Head of caudate nucleus (tissue), 42 donors: ENCODE measurements at places on chromosomes 7 and 10.

DNA sequence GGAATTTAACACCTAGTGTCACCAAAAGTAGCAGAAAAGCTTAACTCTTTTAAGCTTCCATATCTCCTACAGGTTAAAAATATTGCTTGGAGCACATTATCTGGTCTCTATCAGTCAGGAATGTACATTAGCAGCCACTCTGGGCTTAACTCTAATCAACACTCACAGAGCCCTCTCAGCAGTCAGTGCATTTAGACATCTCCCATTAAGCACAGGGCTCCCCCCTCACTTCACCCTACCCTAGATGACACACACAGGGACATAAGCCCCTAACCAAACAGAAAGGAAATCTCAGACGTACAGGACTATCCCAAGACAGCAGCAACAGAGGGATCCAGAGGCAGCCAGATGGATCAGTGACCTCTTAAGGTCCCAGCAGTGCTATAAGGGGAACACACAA lies 26.4 kb downstream of the FBXW4 start:
- DNase-seq, result no peak

GRCh38 chr7:151851145-151851751 lies 25.7 kb downstream of the PRKAG2 start:
- peak; percentile 28 for DNase-seq

DNA sequence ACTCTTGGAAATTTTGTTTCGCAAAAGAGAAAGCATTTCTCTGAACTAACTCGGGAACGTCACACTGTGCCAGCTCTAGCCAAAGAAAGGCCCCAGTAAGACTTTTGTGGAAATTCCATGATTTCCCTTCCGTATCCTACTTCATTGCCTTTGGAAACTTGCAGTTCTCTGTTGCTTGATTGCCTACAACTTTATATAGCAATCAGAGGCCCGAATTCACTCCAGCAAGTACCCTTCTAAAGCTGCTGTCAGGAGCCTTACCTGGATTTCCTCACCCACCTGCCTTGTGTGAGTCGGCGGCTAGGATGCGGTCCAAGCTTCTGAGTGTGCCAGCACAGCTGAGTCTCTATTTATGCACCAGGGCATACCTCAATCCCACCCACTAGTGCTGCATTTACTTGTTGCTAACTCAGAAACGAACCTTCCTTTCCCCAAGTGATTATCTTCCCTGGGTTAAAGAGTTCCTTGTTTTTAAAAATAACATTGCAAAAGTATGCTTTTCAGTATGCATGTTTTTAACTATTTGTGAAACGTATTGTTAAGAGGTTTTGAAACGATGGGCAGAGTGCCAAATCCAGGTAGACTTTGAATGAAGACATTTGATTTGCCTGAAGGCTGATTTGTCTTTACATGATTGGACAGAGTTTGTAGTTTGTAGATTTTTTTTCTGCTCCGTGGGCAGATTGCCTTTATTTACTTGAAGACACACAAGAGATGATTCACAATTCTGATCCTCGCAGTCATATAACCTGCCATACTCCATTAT lies at the start of gene AGR2:
AGR2 (minus strand) TSS at position 326 of the 766 bp plus-strand sequence. CDS start 3,203 bp downstream, outside the sequence.
- no peak for DNase-seq

GRCh38 chr10:7243873-7244272 lies 167.0 kb downstream of the SFMBT2 start:
- no peak for DNase-seq

DNA sequence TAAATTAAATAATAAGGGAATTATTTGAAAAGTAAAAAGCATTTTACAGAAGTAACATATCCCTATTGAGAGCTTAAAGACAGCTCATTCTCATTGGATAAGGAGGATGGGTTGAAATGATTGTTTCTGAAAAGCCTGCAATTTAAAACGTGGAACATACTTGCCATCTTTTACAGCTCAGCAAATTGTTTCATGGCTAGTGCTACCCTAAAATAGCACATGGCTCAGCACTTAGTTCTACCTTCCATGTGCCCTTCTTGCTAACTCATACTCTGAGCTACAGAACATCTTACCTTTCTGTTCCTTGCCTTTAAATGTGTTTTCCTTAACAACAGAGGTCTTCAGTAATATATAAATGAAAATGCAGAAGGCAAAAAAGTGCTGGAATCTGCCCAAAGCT lies 8.6 kb downstream of the SEMA3C start:
- DNase-seq, result no peak

GRCh38 chr10:44417761-44418160 lies 32.9 kb upstream of the CXCL12 start:
- no peak for DNase-seq

DNA sequence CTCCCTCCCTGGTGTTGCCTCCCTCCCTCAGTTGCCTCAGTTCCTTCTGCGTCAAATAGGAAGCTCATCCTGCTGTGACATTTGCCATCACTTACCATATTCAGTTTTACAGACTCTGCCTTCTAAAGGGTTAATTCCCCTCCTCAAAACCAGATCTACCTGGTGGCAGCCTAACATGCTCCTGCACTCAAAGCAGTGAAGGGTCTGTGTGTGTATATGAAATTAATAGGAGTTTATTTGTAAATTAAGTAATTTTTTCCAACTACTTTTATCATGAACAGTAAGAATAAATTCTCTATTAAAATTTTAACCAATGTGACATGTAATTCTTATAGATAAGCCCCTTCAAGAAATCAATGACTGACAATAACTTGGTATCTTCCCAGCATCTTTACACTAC lies 158.6 kb upstream of the INSYN2A start:
- DNase-seq, result no peak

GRCh38 chr10:33402220-33403073 lies 68.0 kb upstream of the NRP1 start:
- peak; percentile 49 for DNase-seq

GRCh38 chr7:39560408-39560807 lies 5.8 kb upstream of the YAE1 start:
- DNase-seq, result no peak

GRCh38 chr10:75616076-75616475 lies 184.7 kb downstream of the LRMDA start:
- no peak for DNase-seq

DNA sequence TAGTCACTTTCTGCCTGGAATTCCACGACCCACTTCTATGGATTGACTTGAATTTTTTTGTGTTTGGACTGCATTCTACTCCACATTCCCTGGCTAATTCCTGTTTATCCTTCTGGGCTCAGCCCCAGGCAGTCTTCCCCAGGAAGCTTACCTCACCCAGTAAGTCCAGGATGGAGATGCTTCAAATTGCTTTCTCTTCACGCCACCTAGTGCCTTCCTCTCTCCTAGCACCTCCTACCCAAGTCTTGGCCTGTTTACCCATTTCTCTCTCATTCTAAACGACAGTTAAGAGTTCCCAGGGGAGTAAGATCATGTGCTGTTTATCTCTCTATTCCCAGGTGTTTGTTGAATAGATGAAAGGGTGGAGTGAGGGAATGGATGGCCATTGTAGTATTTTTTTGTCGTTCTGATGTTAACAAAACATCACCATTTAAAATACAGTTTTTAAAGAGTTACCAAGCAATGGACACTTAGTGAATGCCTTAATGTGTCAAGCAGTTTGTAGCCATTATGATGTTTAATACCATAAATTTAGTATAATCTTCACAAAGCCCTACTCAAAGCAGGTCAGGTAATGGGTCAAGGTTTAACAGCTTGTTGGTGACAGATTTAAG lies 45.5 kb upstream of the TARP start:
- DNase-seq, result peak; percentile 27

- DNase-seq, result no peak
These were observed 140.1 kb upstream of the ZNF92 start for GRCh38 chr7:65233409-65234034.

DNA sequence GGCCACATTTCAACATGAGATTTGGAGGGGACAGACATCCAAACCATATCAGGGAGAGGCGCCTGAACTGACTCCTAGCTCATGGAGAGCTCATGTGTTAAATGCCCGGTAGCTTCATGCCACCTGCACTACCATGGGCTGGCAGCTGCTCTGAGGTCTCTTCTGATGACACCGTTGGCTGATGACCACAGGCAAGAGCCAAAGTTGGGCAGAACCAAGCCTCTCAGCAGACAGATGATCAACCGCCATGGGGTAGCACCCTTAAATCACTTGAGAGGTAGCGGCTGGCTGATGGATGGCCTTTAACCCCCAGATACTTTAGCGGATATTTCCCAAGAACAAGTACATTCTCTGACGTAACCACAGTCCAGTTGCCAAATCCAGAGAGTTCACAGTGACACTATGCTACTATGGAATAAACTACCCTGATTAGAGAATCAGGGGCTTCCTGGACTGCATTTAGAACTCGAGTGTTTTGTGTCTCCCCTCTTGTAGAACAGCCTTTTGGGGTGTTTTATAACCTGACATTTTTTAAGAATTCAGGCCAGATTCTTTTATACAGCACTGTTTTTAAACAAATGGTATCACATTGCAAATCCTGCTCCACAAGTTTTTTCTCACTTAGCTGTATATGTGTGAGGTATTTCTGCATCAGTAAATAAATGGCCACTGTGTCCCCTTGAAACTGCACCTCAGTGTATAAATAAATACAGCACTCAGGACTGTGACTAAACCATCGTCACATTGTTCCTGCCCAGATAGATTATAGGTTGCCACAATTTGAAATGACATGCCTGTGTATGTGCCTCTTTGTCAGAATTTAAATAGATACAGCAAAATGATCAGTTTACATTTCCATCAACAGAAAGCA lies 30.8 kb upstream of the DRGX start:
- DNase-seq, result no peak

GRCh38 chr7:155192961-155193640 lies 104.6 kb upstream of the INSIG1 start:
- DNase-seq, result no peak

GRCh38 chr10:13298748-13299436 lies 972 bp downstream of the PHYH start:
- no peak for DNase-seq

DNA sequence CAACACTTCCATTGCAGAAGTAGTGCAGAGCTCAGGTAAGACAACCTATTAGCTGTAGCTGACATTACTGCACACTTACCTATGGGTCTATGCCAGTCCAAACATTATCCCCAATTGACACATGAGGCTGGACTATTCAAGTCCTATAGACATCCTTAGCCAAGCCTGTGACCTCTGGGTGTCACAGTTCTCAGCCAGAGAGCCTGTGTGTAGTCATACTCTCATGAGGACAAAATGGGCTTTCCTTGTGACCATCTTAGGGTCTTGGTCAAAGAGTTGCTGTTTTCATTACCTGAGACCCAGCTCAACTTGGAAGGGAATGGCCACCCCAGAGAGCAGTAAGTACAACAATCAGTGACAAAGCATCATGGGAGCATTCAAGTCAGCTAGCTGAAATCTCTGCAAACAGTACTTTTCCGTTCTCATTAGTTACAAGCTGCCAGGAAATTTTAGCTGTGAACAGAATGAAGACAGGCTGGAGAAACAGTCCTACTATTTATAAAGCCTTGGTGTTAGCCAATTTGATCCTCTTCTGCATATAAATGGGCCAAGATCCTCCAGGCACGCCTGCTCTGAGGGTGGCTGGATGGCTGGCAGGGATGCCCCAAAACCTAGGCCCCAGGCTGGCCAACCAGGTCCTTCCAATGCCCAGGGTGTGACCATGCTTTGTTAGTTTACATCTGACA lies 44.3 kb downstream of the NUDCD3 start:
- DNase-seq, result no peak

DNA sequence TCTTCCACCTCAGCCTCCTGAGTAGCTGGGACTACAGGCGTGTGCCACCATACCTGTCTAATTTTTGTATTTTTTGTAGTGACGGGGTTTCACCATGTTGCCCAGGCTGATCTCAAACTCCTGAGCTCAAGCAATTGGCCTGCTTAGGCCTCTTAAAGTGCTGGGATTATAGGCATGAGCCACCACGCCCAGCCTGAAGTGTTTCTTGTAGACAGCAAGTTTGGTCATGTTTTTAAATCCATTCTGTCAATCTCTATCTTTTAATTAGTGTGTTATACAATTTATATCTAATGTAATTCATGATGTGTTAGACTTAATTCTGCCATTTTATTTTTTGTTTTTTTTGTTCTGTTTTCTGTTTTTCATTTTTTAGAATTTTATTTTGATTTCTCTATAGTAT lies 17.2 kb upstream of the MXI1 start:
- no peak for DNase-seq

DNA sequence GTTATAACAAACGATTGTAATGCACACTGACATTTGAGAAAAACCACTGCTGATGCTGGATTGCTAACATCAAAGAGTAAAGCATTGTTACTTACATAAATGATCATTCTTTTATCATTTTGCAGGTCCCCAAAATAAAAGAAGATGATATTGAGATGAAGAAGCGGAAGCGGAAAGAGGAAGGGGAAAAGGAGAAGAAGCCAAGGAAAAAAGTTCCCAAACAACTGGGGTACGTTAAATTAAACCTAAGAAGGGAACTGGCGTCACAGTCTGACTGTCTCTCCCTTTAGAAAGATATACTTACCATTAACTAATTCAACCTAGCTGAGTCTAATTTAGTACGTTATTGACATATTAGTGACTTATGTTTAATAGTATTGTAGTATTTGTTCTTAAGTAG lies 28.1 kb downstream of the UBN2 start:
- no peak for DNase-seq

DNA sequence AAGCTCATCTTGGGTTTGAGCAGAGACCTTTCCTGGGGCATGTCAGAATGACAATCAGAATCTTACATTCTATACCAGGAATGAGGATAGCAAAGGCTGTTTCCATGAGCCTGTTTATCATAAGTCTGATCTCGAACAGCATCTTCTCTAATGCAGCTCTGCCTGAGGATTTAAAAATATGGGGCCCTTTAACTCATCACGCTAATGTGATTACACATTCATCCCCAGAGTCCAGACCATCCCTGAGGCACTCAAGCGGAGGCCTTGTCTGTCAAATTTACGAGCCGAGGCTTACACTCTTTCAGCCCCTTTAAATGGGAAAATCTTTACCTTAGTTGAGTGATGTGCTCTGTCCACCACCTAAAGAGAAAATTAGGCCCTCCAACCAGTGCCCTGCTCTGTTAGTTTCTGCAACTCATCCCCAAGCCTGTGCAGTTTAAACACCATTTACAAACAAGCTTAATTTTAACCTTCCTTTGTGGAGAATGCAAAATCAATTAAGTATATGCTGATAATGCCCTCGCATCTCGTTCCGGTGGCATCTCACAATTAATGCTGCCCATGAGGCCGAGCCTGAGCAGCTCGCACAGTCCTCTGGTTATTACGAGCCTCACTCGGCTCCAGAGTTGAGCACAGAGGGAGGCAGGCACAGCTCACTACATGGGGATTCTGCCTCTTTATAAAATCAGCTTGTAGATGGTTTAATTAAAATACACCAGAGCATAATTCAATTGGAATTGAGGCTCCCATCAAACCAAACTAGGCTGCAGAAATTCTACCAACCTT lies 16.0 kb downstream of the CHST15 start:
- DNase-seq, result no peak

- DNase-seq, result no peak
These were observed 19.1 kb downstream of the TMEM176B start for GRCh38 chr7:150781103-150781502.

DNA sequence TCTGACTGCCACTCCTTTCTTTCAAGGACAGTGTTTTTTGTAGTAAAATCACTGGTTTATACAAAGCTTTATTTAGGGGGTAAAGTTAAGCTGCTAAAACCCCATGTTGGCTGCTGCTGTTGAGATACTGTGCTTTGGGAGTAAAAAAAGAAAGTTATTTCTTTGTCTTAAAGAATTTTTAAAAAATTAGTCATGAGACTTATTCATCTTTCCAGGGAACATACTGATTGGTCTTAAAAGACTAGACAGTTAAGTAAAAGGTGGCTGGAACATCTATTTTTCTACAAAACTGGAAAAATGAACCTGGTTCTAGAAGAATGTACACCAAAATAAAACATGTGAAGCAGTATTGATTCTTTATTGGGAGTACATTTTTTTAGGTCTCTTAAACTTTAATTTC lies 20.6 kb downstream of the BBIP1 start:
- DNase-seq, result no peak

- DNase-seq, result no peak
These were observed 24.0 kb upstream of the AMZ1 start for GRCh38 chr7:2663960-2664359.
